LNCaP clone FGC (cell line): ENCODE measurements at places on chromosomes 2 and 18.
A peak's percentile ranks its signal among the peaks of the same experiment; 100 is the strongest.

GRCh38 chr2:17634997-17635396 lies 94.5 kb downstream of the VSNL1 start:
- DNase-seq = no peak

DNA sequence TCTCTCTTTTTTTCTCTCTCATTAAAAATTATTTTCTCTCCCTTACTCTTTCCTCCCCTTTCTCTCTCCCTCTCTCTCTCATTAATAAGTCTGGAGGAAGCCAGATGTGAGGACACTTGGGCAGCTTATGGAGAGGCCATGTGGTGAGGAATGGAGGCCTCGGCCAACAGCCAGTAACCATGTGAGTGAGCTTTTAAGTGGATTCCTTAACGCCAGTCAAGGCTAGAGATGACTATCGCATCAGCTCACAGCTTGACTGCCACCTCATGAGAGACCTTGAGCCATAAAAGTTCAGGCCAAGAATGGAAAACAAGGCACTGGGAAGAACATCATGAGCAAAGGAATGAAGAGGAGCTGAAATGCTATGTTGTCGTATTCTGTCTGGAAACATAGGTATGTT lies 39.1 kb downstream of the ETAA1 start:
- DNase-seq = no peak

GRCh38 chr2:166433457-166433856 lies 57.7 kb upstream of the SCN9A start:
- DNase-seq = no peak

GRCh38 chr2:35510636-35511035 lies 844.9 kb upstream of the CRIM1 start:
- no peak for DNase-seq

DNA sequence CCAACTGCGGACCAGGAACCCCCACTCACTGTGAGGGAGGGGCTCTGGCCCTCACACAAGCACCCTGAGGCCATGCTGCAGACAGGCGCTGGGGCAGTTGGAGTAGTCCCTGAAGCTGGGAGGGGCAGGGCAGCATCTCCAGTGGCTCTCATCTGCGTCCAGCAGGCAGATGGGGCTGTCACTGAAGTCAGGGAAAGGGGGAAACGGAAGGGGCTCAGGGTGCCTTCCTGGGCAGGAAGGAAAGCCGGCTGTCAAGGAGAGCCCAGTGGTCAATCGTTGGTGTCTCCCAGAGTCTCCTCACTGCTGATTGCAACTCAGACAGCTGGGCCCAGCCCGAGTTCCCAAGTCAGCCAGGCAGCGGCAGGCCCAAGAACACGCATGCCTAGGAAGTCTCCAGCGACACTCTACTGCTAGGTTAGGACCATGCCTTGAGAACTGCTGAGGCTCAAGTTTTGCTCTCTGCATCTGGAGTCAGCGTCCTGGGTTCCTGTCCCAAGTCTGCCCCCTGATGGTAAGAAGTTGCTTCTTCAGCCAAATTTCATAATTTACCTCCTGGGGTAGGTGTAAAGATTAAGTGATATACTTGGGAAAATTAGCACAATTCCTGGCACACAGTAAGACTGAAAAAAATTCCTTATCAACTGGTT lies 27.4 kb upstream of the NMUR1 start:
- peak; percentile 39 for DNase-seq
